ENCODE measurements at places on chromosomes 7 and 10. TPM values are rescaled to one million over a fixed set of nuclear protein-coding genes. Genes with fewer than 3 reads are reported as not detected.

The C10orf105 gene
- total RNA-seq = 0.07 TPM

The GFRA1 gene
- total RNA-seq = 6.7 TPM

The ZNF282 gene
- 14.5 TPM for total RNA-seq

The NUTM2E gene
- 0.10 TPM for total RNA-seq

The HECW1 gene
- not detected for total RNA-seq

The CACNB2 gene
- 55.9 TPM for total RNA-seq

The FRMPD2 gene
- total RNA-seq = not detected

The GDF2 gene
- total RNA-seq = not detected

The RHOBTB1 gene
- 13.5 TPM for total RNA-seq

The TCAF2 gene
- 0.52 TPM for total RNA-seq

The ZNF783 gene
- 4.8 TPM for total RNA-seq

The OIT3 gene
- not detected for total RNA-seq

The SYT15B gene
- 1.8 TPM for total RNA-seq

The PARP12 gene
- 13.8 TPM for total RNA-seq

The STEAP4 gene
- total RNA-seq = 21.7 TPM

The SLC29A3 gene
- total RNA-seq = 2.0 TPM

The CFTR gene
- 3.0 TPM for total RNA-seq

The INTS15 gene
- total RNA-seq = 16.9 TPM

The MGAM2 gene
- 0.07 TPM for total RNA-seq

The NEUROD6 gene
- total RNA-seq = not detected

The OR2A7 gene
- 0.55 TPM for total RNA-seq

The GTF2IRD1 gene
- 19.5 TPM for total RNA-seq

The DDX56 gene
- 31.6 TPM for total RNA-seq

The SEC61A2 gene
- total RNA-seq = 11.0 TPM

The CHAT gene
- not detected for total RNA-seq

The DCLRE1A gene
- total RNA-seq = 6.3 TPM

The C10orf62 gene
- 0.35 TPM for total RNA-seq

The TSPAN12 gene
- total RNA-seq = 69.0 TPM

The ACHE gene
- 0.40 TPM for total RNA-seq

The AQP1 gene
- 323 TPM for total RNA-seq

The MKI67 gene
- 1.3 TPM for total RNA-seq

The VIPR2 gene
- 21.3 TPM for total RNA-seq

The ATOH7 gene
- total RNA-seq = not detected

The PLXDC2 gene
- 12.4 TPM for total RNA-seq

The OR6V1 gene
- not detected for total RNA-seq

The SLC16A12 gene
- 1.1 TPM for total RNA-seq

The PTF1A gene
- not detected for total RNA-seq

The NYAP1 gene
- 0.32 TPM for total RNA-seq

The HGF gene
- total RNA-seq = 2.4 TPM

The ZNF804B gene
- not detected for total RNA-seq

The IFIT1B gene
- not detected for total RNA-seq

The HOXA7 gene
- total RNA-seq = not detected

The RNLS gene
- total RNA-seq = 23.1 TPM

The OGDHL gene
- total RNA-seq = 4.1 TPM

The GSTO2 gene
- total RNA-seq = 1.1 TPM

The EXOC4 gene
- total RNA-seq = 38.4 TPM

The ACTL6B gene
- not detected for total RNA-seq

The WDR37 gene
- total RNA-seq = 35.0 TPM

The TFAM gene
- 33.2 TPM for total RNA-seq

The ZNF365 gene
- not detected for total RNA-seq

The ZNF488 gene
- total RNA-seq = not detected

The CCDC201 gene
- not detected for total RNA-seq

The DEPP1 gene
- total RNA-seq = 32.2 TPM

The NAPEPLD gene
- 16.7 TPM for total RNA-seq

The C10orf67 gene
- total RNA-seq = 0.62 TPM

The INSYN2A gene
- total RNA-seq = not detected

The UNCX gene
- not detected for total RNA-seq

The CFAP43 gene
- not detected for total RNA-seq

Measured in left ventricle myocardium superior (tissue), 1 donor.